ENCODE measurements at places on chromosomes 12 and 14.

DNA sequence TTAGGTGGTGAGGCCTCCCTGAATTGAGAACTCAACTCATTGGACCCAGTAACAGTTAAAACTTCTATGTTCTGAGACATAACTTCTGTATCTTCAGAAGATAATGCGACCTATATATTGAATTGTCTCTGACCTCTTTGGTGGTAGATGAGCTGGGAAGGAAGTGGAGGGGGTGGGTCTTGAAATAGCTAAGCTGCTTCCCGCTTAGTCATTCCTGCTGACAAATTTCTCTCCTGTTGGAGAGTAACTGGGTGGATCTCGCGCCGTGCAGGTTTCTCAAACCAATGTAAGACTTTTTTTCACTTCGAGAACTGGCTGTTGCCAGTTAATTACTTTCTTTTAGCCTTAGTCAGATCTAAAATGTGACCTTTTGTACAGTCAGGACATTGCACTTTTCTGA, 100.8 kb downstream of the PPHLN1 start:
- no peak for DNase-seq

DNA sequence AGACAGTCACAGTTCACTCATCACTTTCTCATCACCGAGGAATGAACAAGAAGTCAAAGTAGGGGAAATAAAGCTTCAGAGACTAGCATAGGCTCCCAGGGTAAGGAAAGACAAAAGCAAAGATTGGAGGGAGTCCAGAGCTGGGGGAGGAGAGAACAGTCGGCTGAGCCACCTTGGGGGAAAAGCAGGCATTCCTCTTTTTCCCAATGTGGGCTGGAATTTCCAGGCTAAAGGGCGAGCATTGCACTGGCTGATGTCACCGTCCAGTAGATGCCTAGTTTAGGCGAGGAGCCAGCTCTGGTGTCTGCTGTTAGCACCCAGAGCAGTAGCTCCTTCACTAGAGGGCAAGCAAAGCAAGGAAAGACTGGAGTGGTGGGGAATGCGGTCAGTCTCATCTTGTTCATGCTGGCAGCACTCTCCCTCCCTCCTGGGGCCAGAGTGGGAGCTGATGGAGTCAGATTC, 8.5 kb upstream of the KRT75 start:
- no peak for DNase-seq

DNA sequence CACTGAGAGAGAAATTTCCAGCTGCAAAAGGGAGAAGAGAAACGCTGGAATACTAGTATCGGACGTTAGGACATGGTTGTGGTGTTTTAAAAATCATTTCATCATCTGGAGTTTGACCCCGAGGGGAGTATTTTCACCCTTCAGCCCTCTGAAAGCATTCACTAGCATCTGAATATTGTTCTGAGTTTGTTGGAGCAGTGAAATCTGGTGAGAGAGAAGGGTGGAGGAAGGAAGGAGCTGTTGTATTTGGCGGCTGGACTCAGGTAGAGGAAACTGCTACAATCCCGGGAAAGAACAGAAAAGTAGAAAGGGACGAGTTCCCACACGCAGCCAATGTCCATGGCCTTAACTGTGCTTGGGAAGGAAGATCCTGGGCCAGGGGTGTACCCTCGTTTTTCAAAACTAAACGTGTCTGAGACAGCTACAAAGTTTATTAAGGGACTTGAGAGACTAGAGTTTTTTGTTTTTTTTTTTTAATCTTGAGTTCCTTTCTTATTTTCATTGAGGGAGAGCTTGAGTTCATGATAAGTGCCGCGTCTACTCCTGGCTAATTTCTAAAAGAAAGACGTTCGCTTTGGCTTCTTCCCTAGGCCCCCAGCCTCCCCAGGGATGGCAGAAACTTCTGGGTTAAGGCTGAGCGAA, 896 bp upstream of the CDKN1B start:
- no peak for DNase-seq

- no peak for DNase-seq
Observed at GRCh38 chr14:33786091-33786825, 164.6 kb downstream of the EGLN3 start.

GRCh38 chr12:71730936-71731335, 23.7 kb upstream of the RAB21 start:
- DNase-seq = no peak

GRCh38 chr12:24278832-24279231, 329.4 kb upstream of the SOX5 start:
- DNase-seq = no peak

- DNase-seq = no peak
Observed at GRCh38 chr14:56002342-56002741, 115.9 kb upstream of the PELI2 start.

DNA sequence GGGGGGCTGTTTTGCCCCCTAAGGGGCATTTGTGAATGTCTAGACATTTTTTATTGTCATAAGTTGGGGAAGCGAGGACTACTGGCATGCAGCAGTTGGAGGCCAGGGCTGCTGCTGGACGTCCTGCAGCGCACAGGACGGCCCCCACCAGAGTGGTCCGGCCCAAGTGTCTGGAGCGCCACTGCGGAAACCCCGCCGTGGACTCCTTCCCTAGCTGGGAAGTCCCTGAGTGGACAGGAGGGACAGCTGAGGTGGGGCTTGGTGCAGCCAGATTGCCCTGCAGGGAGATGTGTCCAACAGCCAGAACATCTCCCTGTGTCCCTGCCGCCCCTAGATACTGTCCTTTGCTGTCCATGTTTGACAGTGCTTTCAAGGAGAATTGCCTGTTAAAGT, 5.5 kb downstream of the CKB start:
- no peak for DNase-seq

GRCh38 chr12:14876833-14877232, 8.8 kb downstream of the MGP start:
- DNase-seq = no peak

DNA sequence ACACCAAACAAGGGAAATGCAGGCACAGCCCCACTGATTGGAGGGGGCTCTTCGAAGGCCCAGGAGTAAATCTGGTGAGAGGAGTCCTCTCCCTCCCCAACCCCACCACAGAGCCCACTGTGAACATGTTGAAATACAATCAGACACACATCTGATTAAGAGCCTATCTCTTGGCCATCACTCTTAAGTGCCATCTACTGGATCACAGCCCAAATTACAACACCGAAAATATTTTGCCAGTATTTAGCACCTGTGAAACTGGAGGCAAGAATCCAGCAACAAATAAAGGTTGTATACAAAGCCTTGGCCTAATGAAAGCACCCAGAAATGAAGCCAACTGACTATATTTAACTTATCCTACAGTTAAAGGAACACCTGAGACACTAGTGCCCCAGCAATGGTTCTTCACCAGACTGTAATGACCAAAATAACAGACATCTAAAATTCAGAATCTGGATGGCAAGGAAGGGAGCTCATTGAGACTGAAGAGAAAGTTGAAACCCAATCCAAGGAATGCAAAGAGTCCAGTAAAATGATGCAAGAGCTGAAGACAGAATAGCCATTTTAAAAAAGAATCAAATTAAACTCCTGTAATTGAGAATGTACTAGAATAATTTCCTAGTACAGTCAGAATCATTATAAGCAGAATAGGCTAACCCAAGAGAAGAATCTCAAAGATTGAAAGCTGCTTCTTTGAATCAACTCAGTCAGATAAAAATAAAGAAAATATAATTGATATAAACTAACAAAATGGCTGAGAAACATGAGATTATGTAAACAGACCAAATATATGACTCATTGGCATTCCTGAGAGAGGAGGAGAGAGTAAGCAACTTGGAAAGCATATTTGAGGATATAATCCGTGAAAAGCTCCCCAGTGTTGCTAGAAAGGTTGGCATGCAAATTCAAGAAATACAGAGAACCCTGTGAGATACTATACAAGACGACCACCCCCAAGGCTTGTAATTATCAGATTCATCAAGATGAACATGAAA, 1117.0 kb downstream of the FLRT2 start:
- no peak for DNase-seq

DNA sequence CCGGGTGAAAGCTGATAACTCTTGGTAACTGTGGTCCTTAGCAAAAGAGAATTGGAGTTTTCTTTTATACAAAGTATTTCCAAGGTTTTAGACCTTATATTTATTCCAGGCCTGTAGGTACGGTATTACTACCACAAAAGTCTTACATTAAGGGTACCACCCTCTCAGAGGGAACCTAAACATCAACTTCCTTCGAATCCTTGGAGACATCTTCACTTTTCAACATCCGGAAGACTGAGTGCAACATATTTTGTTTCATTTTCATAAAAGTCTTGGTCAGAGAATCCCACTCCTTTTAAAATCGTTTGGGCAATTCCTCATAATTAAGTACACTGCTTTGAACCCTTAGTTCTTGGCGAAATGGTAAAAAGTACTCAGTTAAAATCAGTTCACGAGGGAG, 1.2 kb downstream of the CNOT2 start:
- no peak for DNase-seq

GRCh38 chr14:95499354-95499750, 17.1 kb downstream of the SYNE3 start:
- DNase-seq = no peak

- no peak for DNase-seq
Observed at GRCh38 chr14:63478010-63478409, 65.2 kb downstream of the PPP2R5E start.

DNA sequence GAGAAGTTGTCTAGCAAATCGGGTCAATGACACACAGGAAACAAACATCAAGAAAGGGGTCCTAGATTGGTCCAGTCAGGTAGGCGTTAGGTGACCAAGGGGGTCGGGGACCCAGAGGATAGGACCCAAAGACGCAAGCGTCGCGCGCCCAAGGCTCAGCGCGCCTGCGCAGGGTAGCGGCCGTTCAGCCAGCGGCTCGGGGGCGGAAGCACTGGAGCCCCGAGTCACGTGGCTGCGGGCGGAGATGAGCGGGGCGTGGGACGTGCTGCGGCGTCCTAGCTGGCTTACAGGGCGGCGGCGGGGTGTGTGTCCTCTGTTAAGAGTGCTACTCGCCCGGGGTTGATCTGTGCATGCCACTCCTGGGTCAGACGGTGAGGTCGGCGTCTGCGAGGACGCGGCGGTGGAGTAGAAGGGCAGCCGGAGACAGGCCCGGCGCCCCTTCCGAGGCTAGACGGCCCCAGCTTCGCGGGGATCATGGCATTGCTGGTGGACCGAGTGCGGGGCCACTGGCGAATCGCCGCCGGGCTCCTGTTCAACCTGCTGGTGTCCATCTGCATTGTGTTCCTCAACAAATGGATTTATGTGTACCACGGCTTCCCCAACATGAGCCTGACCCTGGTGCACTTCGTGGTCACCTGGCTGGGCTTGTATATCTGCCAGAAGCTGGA, at the start of gene SLC35E3:
TSS of gene SLC35E3 (plus strand) at position 273 of the 668 bp plus-strand sequence. CDS start at position 475, 202 bp downstream.
- DNase-seq = peak; percentile 82

GRCh38 chr14:99468836-99469592, 11.6 kb downstream of the SETD3 start:
- DNase-seq = no peak

- DNase-seq = no peak
Observed at GRCh38 chr14:73477618-73478266, 13.0 kb upstream of the RIOX1 start.

GRCh38 chr14:98958048-98958631, 313.9 kb downstream of the BCL11B start:
- DNase-seq = no peak

DNA sequence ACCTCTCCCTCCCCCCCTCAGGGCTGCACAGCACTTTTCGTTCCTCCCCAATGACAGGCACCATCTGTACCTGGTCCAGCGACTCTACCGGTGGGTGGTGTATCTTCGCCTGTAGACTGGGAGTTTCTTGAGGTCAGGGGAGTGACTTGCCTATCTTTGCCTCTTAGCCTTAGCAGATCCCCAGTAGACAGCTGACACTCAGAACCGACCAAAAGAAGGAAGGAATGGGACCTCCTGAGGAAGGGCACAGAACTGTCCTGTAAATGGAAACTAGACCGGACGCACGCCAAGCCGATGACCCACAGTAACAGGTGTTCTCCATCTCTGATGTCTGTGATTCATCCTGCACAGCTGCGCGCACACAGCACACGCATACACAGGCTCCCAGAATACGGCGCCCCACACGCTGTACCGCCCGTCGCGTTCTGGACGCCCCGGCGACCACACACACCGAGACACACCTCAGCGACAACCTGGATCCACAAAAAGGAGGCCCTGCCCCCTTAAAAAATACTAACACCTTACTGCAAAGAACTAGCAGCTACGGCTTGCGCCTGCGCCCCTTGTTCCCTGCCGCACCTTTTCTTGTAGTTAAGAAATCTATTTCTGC, 673 bp upstream of the TTC9 start:
- DNase-seq = peak; percentile 29

DNA sequence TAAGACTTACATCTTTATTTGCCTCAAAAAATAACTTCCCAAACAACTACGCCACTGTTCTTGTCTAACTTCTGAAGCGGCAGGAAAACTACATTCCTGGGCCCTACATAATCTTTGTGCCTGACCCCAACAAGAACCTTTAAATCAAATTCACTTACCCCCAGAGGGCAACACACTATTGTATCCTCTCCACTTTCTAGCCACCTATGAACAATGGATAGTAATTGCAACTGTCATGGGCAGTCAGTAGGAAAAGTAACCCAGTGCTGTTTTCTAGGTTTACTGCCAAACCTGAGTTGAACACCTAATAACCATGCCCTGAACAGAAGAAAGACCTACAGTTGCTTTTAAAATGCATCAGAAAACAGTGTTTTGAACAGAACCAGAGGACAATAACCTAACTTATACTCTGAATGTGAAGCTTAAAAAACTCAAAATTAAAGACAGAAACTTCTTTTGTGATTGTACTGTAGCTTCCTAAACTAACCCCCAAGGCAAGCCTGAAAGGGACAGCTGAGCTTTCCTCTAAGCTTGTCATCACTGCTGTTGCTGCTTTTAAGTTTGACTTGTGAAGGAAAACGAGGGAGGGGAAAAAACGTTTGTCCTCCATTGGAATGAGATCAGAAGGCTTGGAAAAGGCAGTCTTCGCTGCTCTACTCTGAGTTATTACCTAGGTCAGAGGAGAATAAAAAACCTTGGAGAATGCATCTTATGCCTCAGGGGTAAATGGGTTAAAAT, 195.7 kb downstream of the SOX5 start:
- no peak for DNase-seq

DNA sequence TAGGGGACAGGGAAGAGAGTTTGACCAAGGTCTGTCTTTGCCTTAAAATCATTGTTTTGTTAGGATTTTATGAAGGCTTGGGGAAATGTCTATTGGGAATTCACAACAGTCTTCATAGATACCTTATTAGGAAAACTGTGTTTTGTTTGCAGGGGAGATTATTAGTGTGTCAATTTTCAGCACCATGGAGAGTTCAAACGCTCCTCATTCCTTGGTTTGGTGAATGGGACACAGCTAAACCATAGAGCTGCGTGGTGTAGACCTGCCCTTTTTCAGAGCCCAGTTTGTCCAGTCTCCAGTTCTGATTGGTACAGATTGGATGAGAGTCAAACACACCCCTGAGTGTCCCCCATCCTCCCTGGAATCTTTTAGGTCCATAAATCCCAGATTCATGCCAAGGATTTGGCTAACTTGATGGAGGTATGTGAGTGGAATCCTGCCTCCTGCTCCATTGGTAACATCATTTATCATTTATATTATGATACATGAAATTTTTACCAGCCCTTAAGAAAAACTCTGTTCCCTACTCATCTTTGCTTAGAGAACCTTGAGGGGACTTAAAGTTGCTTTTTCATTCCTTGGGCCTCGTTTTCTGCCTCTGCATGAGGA, 12.0 kb downstream of the NGDN start:
- no peak for DNase-seq

- no peak for DNase-seq
Observed at GRCh38 chr14:24465368-24465767, 22.8 kb upstream of the SDR39U1 start.

Data from effector memory CD4-positive, alpha-beta T cell (primary cell).